ENCODE measurements at places on chromosomes 6 and 20.
A peak's percentile ranks its signal among the peaks of the same experiment; 100 is the strongest.

DNA sequence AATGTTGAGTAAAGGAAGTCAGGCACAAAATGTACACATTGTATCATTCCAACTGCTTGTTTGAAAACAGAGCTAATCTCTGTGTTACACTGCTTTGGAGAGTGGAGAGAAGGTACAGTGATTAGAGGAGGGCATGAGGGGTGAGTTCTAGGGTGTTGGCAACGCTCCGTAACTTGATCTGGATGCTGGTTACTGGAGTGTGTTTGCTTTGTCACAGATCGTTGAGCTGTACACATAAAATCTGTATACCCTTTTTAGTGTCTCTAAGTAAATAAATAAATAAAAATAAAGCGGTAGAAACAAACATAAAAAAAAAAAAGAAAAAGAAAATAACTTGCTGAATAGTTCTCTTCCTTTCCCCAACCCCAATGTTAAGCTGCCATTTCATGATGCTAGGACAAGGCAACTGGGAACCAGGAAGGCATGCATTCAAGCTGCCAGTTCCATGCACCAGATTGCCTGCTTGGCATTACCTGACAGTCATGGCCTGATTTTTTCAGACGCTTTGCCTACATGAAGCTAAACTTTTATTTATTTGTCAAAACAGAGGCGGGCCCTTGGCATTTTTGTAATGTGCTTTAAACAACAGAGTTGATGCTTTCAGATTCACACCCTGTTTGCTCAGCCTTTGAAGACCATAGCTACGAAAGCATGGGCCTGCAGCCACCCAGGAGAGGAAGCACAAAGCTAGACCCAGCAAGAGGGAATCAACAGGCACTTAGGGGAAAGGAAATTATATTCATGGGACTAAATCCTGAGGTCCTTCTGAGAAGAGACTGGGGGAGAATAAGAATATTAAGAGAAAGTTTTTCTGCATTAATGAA lies 21.2 kb downstream of the TNFRSF21 start:
- DNase-seq, result no peak

- DNase-seq, result no peak
Observed at GRCh38 chr20:41428285-41428684, 61.7 kb upstream of the EMILIN3 start.

GRCh38 chr20:24950128-24950835 lies 1.2 kb downstream of the CST7 start:
- no peak for DNase-seq

GRCh38 chr20:8413691-8414090 lies 281.6 kb downstream of the PLCB1 start:
- DNase-seq, result no peak

GRCh38 chr6:100751590-100751989 lies 129.5 kb downstream of the ASCC3 start:
- no peak for DNase-seq

- DNase-seq, result no peak
Observed at GRCh38 chr6:99130897-99131873, 183.4 kb upstream of the FBXL4 start.

- DNase-seq, result no peak
Observed at GRCh38 chr6:17877895-17878440, 109.5 kb downstream of the KIF13A start.

- DNase-seq, result no peak
Observed at GRCh38 chr6:829656-830055, 136.7 kb upstream of the EXOC2 start.

DNA sequence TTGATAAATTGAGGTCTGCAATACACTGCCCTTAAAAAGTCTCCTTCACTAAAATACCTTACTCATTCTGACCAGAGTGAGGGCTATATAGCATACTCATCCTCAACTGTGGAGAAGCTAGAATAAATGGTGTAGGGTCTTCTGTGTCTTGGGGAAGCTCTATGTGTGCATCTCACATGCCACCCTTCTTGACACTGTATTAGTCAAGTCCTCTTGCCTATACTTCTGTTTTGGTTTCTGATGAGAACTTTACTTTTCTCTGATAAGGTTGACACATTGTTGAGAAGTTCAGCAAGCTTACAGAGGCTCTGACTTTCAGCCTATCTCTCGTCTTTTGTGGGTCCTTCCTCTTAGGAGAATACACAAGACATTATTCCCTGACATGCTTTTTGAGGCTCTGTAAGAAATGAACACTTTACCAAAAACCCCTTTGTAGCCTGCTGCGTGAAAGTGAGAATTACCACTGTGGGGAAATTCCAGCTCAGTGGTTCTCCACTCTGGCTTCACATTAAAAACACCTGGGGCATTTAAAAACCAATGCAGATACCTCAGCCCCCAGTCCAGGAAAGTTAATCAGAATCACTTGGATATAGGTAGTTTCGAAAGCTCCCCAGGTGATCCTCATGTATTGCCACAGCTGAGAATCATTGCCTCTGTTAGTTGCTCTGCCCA lies 372.1 kb upstream of the HS3ST5 start:
- DNase-seq, result no peak

DNA sequence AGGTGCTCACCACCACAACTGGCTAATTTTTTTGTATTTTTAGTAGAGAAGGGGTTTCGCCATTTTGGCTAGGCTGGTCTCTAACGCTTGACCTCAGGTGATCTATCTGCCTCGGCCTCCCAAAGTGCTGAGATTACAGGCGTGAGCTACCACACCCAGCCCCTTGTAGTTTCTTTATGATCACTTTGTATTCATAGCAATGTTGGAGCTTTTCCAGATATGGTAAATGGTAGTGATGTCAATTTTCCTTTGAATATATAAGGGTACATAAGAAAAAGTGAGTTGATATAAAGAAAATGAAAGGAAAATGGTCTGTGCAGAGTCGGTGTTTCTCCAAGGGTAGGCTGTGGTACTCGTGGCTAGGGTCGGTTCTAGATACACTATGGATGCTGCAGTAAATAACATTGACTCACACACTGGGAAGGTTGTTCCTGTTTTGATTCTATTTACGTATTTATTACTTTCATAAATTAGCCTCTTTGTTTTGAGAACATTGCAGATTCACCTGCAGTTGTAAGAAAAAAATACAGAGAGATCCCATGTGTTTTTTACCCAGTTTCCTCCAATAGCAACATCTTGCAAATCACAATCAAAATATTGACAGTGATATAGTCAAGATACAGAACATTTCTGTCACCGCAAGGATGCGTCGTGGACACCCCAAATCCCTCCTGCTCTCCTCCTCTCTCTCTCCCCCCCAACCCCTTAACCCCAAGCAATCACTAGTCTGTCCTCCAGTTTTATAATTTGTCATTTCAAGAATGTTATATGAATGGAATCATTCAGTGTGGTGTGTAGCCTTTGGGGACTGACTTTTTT lies 2.5 kb downstream of the ZNF831 start:
- no peak for DNase-seq

DNA sequence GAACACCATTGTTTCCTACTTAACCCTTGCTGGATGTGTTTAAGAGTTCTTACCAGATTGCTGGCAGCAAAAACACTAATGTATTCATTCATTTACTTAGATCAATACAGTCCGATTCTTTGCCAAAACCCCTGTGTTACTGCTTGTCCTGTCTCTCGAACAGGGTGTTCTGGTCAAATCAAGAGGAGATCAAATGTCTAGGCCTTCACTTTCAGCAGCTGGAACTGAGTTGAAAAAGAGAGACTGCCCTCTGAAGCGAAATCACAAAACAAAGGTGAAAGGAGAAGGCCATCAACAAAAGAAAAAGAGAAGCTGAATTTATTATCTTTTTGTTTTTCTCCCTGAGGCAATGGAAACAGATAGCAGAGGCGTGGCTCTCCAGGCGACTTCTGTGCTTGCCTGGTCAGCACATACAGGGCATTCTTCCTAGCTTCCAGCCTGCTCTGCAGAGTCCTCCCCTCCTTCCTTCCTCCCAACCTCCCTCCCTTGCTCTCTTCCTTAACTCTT lies 44.1 kb upstream of the GCM1 start:
- no peak for DNase-seq

GRCh38 chr6:124670801-124671200 lies 291.4 kb upstream of the RNF217 start:
- no peak for DNase-seq

DNA sequence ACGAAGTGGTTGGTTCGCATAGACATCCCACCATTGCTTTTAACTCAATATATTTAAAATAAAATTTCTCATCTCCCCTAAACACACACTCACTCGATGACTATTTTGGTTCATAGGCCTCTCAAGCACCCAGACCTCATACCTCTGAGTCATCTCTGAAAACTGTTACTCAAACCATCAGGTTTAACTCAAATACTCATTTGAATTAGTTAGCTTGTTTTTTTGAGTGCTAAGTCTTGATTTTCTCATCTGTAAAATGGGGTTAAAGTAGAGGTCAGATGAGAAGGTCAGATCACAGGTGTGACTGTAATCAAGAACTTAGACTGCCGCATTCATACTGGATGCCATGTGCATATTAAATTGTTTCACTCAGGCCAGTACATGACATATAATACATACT lies 243.9 kb upstream of the TENT5A start:
- DNase-seq, result peak; percentile 75

DNA sequence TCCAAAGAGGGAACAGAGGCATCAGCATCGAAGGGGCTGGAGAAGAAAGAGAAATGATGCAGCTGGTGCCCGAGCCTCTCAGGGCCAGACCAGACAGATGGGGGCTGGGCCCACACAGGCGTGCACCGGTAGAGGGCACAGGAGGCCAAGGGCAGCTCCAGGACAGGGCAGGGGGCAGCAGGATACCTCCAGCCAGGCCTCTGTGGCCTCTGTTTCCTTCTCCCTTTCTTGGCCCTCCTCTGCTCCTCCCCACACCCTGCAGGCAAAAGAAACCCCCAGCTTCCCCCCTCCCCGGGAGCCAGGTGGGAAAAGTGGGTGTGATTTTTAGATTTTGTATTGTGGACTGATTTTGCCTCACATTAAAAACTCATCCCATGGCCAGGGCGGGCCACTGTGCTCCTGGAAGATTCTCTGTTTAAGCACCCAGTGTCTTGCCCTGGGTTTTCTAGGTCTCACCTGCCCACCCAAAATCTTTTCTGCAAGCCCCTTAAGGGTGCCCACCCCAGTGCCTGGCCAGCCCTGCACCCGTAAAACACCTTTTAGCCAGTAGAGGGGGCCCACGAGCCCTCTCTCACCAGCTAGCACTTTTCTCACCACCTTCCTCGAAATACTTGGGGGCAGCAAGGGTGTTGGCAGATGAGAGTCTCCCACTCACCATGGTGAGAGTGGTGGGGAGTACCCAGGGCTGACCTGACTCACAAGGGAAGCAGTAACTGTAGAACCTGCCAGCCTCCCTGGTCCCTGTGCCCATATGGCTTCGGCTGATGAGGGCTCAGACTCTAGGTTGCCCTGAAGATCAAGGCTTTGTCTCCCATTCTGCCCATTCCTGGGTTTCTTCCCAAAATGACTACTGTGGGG lies 35.7 kb upstream of the ID1 start:
- DNase-seq, result peak; percentile 74

DNA sequence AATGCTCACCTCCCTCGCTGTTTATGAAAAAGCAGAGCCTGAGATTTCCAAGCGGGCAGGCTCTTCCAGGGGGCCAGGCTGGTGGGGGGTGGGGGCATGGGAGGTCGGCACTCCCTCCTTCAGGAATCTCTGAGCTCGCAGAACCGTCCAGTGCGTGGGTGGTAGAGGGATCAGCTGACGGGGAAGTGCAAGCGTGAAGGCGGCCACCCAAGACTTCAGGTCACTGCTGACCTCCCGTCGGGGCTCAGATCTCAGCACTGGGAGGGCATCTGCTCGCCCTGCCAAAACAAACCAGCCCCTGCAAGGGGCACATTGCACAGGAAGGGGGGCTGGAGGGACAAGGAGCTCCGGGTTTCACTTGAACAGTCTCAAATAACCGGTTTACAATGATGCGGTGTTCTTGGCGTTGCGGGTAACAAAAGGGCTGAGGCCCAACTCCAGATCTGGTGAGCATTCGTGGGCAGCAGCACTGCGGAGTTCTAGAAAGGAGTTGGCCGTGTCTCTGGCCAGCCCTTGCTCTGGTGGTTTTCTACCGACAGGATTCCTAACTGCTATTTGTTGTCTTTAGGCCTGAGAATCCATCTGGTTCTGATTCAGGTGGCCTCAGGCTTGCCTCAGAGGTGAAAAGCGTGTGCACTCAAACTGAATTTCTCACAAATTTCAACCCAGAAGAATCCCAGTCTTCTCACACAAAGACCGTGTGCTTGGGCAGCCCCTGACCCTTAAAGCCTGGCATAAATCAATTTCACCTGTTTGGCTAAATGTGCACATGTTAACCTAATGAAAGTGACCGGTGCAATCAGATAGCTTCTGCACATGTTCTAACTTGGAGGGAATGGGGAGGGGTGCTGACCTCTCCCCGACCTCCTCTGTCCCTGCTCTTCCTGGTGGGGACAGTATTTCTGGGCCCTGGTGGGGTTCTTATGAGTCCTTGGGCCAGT lies 191.6 kb downstream of the MYLK4 start:
- no peak for DNase-seq

DNA sequence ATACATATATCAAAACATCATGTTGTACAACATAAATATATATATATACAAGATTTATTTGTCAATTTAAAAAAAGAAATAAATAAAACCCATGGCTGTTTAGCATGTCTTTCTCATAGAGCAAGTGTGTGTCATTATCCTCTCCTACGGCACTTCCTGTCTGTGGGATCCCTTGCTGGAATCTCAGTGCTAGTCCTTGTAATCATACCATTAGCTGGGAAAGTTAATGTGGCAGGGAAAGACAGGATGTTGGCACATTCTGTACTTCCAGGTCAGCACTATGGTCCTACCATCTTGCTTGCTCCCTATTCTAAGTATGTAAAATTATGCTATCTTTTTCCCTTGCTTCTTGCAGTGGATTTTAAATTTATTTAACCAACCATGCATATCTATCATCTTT lies 9.5 kb upstream of the SLC17A3 start:
- DNase-seq, result peak; percentile 24

- no peak for DNase-seq
Observed at GRCh38 chr6:104936766-104937535, 20.0 kb upstream of the LIN28B start.

DNA sequence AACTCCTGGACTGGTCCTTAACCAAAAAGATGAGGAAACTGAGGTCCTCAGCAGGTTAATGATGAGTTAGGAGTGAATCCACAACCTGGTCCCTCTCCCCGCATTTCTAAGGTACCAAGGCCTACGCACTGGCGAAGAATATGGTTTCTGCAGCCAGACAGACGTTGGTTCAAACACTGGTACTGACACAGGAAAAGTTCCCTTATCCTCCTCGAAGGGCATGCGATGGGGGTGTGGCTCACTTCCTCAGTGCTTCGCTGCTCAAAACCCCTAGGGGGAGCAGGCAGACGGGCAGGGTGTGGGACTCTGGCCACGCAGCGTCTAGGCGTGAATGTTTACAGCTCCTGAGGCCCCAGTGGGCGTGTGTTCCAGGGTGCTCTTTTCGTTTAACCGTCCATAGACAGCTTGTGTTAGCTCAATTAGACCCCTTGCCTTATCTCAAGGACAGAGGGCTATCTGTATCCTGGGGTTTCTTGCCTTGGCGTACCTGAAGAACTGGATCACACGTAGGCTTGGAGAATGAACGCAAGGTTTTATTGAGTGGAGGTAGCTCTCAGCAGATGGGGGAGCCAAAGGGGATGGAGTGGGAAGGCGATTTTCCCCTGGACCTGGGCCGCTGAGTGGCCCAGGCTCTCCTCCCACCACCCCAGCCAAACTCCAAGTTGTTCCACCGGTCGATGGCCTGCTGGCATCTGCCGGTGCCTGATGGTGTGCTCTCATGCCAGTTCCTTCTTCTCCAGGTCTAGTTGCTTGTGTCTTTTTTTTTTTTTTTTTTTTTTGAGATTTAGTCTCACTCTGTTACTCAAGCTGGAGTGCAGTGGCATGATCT lies 31.8 kb upstream of the PTPN1 start:
- DNase-seq, result peak; percentile 77

Measured in Daoy (cell line).